ENCODE measurements at places on chromosomes 5 and 9.

DNA sequence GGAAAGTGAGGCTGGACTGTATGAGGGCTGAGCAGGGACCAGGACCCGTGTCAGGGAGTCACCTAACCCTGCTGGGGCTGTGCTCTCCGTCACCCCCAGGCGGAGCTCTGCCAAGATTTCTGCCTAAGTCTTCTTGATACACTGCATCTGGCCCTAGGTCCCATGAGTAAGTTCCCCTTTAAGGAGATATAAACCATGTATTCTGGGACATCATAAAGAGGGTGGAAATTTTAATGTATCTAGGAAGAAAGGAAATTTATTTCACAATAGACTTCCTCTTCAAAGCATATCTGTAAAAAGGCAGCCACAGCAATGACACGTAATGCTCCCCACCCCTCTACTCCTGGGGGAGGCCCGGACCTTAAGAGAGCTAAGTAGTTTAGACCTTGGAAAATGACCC, 183.4 kb downstream of the FBXL7 start:
- no peak for DNase-seq

DNA sequence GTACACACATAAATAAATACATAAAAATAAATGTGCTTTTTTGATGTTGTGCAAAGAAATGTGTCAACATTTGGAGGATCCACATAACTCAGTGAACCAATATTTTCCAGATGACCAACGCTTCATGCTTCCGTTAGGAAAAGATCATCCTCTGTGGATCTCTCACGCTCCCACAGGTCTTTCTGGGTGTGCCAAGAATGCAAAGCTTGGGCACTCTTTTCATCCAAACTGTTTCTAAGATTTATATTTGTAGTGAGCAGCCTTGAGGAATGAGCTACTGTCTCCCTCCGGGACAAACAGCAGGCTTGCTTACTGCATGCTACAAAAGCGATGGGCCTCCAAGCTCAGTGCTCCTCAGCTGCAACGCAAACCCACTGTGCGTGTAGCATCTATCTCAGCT, 46.2 kb upstream of the RUFY1 start:
- no peak for DNase-seq

DNA sequence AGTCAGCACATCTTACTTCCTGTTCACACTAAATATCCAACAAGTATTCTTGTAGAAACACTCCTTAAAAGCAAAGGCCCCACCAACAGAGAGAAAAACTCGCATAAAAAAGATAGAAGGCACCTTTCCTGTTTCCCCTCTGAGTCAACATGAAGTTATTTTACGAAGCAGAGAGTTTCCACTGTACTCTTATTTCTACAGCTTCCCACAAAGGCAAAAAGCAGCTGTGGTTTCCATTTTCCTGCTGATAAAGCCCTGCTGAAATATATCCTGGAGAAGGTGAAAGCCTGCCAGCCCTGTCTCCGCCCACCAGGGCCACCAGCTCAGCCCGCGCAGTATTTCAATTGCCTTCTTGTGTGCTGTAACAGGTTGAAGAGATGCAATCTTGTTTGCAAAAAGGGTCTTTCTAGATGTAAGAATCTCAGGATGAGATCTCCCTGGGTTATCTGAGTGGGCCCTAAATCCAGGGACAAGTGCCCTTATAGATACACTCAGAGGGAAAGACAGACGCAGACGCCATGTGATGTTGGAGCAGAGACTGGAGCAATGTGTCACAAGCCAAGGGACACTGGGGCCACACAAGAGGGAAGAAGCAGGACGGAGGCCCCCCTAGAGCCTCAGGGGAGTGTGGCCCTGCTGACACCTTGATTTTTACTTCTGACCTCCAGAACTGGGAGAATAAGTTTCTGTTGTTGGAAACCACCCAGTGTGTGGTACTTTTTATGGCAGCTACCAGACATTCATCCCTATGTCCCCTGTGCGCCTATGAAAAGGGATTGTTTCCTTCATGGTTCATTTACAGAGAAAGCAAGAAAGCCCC, 19.9 kb downstream of the SEMA4D start:
- no peak for DNase-seq

DNA sequence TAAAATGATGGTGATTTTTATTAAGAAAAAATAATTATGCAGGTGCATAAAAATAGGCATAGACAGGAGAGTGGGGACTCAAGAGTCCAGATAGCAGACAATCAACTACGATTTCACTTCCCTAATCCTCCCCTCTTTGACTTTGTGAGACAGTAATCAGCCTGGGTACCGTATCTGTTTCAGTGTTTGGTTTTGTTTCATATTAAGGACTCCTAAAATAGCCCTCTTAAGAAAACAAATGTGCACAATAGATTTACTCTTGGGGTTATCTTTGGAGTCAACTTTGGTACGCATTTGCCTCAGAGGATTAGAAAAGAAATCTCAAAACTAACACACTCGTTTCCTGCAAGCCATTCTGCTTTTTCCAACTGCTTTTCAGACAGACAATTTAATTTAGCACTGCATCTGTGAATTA, 96.3 kb downstream of the ZNF608 start:
- DNase-seq, result no peak

DNA sequence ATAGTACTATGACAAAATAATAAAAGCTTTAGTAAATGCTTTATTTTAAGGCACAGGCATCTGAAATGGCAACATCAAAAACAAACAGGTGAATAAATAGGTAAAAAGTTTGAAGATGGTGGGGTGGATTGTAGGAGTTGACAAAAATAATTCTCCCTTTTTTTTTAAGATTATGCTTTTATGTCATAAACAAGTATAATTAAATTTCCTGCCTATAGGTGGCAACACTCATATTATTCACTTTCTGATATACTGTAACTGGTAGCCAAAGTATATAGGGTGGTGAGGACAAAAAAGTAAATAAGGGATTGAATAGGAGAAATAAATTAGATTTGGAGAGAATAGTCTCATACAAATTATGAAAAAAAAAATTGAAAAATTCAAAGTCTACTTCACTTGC, 120.0 kb upstream of the ACOT12 start:
- no peak for DNase-seq

DNA sequence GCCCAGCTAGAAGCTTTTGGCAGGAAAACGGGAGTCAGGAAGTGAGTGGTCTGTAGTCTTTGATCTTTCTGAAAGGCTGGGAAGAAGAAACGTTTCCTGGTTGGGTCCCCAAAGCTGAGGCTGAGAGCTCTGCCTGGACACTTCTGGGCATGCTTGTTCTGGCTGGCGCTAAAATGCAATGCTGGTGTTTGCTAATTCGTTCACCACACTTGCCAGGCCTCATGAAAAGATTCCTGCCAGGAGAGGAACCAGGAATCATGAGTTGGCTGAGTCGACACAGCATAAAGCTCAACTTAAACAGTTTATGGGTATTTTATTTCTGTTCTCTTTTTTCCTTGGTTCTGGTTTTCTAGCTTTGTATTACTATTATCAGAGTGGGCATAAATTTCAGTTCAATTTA, 10.7 kb upstream of the PTGR1 start:
- no peak for DNase-seq

DNA sequence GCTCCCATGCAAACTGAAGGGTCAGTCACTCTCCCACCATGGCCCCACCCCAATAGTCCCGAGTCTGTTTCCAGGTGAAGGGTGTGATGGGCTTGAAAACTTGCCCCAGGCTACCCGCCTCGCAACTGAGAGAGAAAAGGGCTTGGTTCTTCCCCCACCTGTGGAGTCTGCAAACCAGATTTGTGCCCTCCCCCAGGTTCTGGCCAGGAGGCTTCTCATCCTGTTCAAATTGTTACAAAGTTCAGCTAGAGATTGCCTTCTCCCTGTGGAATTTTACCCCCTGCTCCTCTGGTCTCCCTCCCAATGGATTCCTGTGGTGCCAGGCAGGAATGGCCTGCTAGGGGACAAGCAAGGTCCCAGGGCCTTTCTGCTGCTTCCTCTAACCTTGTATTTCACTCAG, 93.1 kb upstream of the ACO1 start:
- DNase-seq, result no peak
